ENCODE measurements at places on chromosomes 2 and 18.

- DNase-seq, result no peak
Measured at GRCh38 chr2:236352761-236353593, 88.8 kb upstream of the ASB18 start.

DNA sequence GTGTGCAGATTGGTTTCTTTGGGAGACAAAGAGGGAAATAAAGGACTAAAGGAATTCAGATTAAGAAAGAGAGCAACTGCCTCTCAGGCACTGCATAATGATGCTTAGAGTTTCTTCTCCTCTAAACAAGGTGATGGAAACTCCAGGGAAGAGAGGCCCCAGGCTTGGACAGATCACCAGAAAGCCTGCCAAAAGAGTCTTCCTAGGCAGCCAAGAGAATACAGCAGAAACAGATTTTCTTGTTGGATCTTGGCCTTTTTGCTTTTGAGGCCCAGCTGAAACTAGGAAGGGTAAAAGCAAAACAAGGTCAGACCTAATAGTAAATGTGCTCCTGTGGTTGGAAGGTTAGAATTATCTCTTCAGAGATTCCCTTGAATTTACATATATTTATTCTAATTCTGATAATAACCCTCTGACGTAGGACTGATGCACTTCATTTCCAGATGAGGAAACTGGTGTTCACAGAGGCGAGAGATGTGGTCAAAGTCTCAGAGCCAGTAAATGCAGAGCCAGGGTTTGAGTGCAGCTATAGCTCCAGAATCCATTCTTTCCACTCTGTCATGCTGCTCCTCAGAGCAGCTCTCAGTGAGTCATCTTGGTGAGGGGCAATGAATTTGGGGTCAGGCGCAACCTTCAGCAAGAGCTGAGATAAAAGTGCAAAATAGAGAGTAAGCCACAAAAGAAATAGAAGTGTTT is 142.3 kb upstream of the FBXO11 start:
- no peak for DNase-seq

GRCh38 chr2:210170196-210170445 is 1.1 kb downstream of the KANSL1L start:
- DNase-seq, result no peak

DNA sequence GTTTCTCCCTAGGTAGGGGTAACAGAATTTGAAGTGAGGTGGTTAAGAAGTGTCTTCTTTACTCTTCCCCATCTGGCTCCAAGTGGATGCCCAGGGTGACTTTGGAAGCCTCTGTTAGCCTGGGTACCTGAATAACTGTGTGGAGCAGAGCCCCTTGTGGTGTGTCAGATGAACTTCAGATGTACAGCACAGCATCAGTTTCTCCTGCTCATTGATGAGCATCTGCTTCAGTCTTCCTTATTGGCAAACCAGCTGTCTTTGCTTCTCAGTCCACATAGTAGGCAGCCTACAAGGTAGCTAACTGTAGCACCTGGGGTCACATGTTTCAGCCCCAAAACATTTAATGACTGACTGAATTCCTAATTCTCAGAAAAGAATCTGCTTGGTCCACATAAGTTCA is 56.2 kb upstream of the ATP8B1 start:
- no peak for DNase-seq

DNA sequence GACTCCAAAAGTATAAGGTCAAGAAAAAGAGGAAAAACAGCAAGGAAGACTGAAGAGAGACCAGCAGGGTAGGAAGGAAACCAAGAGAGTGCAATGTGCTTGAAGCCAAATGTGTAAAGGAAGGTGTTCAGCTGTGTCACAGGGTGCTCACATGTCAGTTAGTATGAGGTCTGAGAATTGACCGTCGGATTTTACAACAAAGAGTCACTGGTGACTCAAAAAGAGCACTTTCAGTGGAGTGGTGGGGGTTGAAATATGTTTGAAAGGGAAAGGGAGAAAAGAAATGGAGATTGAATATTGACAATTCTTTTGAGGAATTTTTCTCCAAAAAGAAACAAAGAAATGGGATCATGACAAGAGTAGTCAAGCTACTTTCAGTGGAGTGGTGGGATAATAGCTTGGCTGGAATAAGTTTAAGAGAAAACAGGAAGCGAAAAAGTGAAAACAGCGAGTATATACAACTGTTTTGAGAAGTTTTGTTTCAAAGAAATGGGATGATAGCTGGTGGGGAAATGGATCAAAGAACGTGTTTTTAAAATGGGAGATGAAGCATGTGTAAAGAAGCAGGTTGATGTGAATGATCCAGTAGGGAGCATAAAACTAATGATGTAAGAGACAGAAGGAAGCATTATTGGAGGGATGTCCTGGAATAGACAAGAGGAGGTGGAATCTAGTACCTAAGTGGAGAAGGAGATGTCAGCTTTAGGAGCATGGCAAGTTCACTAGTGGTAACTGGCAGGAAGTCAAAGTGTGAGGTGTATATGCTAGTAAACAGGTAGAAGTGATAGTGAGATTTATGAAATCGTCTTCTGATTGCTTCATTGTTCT is 3.6 kb upstream of the TSPYL6 start:
- DNase-seq, result no peak

DNA sequence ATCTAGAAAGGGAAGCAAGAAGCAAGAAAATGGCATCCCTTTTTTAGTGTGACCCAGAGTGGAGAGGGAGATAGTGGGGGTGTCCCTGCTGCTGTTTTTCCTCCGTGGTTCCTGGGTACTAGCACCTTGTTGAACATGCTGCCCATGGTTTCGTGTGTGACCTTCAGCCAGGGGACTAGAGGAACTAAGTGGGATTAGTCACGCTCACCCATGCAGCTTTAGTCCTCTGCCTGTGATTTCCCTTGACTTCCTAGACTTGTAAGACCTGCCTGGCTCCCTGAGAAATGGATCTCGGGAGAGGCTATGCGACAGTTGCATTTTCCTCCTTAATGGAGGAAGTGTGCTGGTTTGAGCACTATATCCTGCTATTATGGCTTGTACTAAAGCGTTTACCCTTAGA is 471.4 kb downstream of the DCDC2C start:
- DNase-seq, result no peak

- DNase-seq, result no peak
Measured at GRCh38 chr2:40160751-40161218, 291.1 kb downstream of the SLC8A1 start.
